ENCODE measurements at places on chromosomes 3 and 15.
A peak's percentile ranks its signal among the peaks of the same experiment; 100 is the strongest.

- DNase-seq: peak; percentile 84
Observed at GRCh38 chr15:57235873-57236272, 140.4 kb upstream of the CGNL1 start.

DNA sequence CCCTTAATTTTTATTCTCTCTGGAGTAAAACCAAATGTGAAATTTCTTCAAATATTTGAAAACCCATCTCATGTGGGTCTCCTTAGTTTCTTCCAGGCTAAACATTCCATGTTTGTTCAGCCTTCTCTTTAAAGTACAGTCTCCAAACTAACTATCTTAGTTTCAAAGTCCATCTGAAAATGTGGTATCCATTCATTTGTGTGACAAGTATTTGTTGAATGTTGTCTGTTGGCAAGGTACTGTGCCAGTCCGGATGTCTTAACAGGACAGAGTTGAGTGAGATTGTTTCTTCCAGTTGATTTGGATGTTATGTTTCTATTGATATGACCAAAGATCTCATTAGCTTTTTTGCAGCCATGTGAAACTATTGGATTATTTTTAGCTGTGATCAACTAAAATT, 347.4 kb downstream of the THSD4 start:
- DNase-seq: no peak

- no peak for DNase-seq
Observed at GRCh38 chr3:81308306-81308705, 453.1 kb downstream of the GBE1 start.

DNA sequence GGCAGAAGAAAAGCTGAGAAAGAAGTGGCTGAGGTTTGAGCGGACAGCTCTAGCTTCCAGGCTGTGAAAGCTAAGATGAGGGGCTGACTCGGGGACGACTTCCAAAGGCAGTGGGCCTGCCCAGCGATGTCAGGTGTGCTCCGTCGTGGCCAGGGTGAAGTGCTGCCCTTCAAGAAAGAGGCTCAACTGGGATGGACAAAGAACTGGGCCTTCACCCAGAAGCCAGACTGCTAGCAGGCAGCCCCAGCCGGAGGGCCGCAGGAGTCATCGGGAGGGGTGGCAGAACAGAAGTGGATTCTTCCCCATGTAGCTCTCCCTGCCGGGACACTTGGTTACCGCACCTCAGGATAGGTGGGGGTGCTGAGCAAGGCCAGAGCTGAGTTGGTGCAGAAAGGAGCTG, 13.1 kb upstream of the SEC13 start:
- no peak for DNase-seq

DNA sequence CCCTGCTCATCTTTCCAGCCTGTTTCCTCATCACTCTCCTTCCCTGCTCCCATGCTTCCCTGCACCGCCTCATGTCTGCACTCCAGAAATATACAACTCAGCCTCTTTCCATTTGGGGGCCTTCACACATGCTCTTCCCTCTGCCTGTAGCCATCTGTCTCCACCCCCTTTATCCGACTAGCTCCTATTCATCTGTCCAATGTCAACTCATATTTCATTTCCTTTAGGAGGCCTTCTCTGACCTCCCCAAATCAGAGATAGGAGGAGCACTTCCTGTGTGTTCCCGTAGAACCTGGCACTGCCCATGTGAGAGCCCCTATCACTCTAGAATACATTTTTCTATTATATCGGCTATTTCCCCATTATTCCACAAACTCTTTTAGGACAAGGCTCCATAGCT, 10.6 kb downstream of the ATP8B4 start:
- no peak for DNase-seq

GRCh38 chr3:9398700-9399336, 1.4 kb downstream of the SETD5 start:
- peak; percentile 39 for DNase-seq

DNA sequence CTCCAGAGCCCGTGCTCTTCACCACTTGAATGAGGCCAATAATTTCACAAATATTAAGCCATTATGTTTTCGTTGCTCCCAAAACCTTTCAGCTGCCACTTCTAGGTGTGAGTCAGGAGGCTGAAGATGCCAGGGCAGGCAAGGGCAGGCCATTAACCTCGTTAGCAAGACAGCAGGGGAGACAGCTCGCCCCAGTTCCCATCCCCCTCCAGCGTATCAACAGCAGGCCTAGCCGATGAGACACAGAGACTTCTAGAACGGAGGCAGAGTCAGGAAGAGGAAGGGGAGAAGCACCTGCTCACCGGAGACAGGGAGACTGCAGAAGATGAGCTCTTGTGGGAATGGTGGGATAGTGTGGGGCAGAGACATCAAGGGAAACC, 28.0 kb upstream of the PLA2G4E start:
- no peak for DNase-seq

DNA sequence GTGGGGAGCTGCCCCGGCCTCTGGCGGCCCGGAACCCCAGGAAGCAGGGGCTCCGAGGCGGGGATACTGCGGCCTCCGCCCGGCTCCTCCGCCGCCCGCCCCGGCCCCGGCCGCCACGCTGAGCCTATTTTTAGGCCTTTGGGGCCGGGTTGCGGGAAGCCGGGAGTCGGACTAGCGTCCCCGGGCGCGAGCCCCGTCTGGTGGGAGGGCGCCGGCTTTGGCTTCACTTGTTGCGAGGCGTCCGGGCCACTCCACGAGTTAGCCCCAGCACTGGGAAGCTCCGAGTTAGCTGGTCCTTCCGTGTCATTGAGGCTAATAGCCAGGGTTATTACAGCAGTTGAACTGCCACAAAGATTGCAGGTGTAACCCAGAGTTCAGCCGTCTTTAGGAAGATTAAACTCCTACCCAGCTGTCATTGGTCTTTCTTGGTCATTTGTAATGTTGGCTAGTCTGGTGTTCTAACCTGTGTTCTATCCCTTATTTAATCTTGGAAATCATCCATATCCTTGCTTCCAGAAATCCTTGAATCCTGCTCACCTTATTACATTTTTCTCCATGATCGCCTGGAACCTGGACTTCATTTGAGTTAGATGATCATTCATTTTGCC, 791 bp downstream of the GYG1 start:
- DNase-seq: peak; percentile 42

DNA sequence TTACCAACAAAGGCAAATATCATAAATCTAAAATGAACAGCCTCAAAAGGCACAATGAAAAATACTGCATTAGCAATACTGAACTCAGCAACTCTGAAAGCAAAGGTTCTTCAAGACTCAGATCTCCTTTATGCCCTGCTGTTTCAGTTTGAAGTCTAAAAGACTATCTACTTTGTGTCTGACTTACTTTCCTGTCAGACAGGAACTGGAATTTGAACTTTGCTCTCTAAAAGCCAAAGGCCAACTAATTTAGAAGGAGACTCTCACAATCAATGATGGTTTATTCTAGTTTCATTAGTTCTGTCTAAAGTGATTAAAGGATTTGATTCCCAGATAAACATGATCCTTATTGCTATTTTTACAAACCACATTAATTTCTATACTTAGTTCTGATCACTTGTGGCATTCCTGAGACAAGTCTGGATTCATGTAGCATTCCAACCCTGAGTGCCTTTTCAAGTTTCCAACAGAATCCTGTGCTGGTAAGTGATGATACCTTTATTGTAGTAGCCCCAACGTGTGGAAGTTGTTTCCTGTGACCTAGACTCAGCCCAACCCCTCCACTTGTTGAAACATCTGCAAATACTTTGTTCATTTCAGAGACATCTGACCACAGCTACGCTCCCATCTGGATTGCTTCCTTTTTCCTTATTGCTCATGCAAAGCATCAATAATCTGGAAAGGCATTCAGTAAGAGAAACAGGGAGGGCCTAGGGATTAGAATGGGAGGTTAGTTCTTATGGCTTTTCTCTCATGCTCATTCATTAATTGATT, 14.9 kb upstream of the LEKR1 start:
- DNase-seq: no peak

DNA sequence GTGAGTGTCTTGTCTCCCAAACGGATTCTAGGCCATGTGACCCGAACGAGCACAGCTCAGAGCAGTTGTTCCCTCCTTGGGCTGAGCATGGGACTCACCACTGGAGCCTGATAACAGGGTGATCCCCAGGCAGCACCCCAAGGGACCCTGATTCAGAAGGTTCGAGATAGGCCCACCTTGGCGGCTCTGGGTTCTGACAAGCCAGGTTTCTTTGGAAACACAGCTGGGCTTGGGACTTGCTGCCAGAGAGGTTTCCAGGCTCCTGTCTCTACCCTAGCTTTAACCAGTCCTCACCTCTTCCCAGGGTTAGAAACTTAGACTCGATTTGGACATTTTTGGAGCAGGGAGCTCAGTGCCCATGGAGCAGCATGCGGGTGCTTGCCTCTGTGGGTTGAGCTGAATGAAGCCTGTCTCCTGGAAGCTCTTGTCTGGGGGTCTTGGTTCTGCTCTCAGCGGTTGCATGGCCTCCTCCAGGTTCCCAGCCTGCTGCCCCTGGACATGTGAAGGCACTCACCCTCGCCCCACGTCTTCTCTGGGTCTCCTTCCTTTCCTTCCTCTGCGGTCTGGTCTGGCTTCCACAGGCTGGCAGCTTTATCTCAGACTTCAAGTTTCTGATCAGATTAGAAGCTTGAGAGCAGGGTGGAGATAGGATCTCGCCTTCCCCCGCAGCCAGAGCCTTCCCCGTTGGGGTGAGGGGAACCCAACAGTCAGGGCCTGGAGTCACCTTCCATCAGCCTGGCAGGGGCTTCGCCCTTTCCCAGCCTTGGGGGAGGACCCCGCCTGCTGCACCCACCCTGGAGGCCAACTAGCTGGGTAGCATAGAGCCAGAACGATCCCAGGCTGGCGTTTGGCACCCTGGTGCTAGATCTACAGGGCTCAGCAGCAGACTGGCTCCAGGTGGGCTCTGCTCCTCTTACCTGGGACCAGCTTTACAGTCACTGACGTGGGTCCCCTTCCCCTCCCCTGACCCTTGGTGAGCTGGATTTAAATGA, 21.0 kb downstream of the PAQR5 start:
- no peak for DNase-seq

DNA sequence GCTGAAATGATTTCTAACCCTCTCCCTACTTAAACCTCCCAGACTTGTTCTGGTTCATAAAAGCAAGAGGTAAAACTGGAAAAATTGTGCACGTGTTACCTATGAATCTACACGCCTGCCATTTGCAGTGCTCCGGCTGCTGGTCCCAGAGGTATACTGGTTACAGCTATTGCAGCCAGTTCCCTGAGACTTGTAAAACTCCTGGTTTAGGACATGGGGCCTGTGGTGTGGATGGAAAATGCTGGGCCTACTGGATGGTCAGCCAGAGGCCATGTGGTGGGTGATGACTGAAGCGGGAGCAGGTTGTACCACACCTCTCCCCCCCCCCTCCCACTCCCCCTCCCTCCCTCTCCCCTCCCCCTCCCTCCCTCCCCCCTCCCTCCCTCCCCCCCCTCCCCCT, 45.0 kb downstream of the SENP2 start:
- DNase-seq: no peak

DNA sequence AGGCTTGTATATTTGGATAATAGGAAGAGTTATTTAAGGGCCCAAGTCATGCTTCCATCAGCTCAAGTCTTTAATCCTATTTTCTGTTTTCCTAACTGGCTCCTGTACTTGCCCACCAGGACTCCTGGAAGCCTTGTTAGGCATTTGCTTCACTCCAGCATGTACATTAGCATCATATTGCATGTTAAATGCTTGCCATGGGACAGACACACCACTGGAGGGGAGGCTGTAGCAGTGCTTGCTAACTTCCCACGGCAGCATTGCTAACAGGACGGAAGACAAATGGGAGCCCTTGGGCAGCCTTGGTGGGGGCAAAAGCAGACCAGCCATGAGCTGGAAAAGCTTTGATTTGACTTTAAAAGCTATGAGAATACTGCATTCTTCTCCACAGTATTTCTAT, 6.1 kb downstream of the TMOD2 start:
- DNase-seq: no peak

DNA sequence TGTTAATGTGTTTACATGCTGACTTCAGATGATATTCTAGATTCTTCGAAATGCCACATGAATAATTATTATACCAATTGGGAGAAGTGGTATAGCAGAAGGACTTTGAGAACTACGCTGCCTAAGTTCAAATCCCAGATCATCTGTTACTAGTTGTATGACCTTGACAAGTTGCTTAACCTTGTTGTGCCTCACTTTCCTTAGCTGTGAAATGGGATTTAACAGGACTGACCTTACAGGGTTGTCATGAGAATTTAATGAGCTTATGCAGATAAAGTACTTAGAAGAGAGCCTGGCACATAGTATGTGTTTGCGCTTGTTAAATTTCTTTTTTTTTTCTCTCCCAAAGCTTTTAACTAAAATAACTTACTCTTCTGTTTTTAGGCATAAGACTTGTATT, 24.4 kb downstream of the WDR76 start:
- DNase-seq: no peak

GRCh38 chr15:45668386-45668785, 33.6 kb downstream of the SQOR start:
- no peak for DNase-seq

- no peak for DNase-seq
Observed at GRCh38 chr15:69055251-69055650, 40.8 kb downstream of the NOX5 start.

DNA sequence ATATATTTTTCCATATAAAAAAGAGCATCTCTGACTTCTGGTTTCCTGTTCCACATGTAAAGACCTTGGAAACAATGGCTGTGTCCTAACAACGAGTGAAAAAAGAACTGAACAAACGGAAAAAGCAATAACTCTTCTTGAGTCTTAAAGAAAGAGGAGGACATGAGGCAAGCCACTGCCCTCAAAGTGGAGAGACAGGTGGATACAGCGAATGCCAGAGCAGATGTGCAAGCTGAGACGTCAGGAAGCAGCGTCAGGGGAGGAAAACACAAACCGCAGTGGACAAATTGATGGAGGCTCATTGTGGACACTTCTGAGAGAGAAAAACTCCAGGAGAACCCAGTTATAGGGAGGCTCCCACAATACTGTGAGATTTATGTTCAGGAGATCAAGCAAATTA, 208.0 kb upstream of the MME start:
- no peak for DNase-seq

- DNase-seq: no peak
Observed at GRCh38 chr3:134363381-134363755, 10.9 kb downstream of the AMOTL2 start.

- DNase-seq: peak; percentile 12
Observed at GRCh38 chr3:171950373-171950772, 89.0 kb upstream of the FNDC3B start.

- no peak for DNase-seq
Observed at GRCh38 chr3:42661593-42662022, 8.1 kb downstream of the ZBTB47 start.

DNA sequence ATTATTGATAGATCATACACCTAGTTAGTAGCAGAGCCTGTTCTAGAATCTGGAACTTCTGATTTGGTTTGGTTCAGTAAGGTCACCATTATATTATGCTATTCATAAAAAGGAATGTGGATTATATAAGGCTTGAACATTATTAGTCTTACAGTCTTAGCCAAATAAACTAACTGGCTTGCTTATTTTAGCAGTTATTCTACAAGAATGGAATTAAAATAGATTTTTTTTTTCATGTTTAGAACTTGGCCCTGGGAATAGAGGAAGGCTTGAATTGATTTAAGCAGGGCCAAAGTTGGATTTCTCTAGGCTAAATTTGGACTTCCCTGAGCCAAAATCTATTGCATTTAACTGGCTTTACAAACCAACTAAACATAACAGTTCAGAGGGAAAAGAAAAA, 24.4 kb downstream of the DTWD1 start:
- DNase-seq: no peak

Measured in ACHN (cell line).